SK-MEL-5 (cell line): ENCODE measurements at places on chromosomes 6 and 20.
A peak's percentile ranks its signal among the peaks of the same experiment; 100 is the strongest.

DNA sequence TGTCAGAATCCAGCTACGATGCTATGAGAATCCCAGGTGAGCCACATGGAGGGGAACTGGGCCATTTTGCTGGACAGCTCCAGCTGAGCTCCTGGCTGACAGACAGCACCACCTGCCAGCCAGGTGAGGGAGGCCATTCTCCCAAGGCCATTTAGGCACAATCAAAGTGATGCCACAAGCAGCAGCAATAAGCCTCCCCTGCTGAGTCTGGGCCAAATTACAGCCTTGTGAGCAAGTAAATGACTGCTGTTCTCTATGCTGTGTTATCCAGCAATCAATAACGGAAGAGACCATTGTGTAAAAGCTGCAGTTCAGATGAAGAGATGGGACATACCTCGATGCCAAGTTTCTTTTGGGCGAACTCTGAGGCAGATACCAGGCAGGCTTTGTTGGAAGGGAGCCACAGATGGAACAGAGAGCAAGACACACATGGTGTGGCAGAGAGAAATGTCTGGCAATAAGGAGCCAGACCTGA lies 14.0 kb upstream of the SCGN start:
- DNase-seq, result no peak

- DNase-seq, result no peak
These were observed 88.3 kb downstream of the DLGAP4 start for GRCh38 chr20:36394340-36394965.

DNA sequence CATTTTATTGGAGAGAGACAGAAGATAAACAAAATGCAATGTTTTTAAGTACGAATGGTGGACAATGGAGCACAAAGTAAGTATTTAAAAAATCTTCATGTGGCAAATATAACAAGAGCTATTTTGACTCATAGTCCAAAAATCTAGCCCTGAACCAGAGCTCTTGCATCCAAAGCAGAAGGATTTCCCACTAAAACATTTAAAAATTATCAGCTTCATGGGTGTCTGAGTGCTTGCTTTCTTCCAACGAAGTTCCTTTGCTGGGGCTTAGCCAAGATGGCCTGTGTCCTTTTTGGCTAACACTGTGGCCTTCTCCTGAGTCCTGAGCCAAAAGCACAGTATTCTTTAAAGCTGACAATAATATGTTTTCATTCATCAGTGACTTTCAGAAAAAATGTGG lies 161.7 kb downstream of the RIMS1 start:
- no peak for DNase-seq

DNA sequence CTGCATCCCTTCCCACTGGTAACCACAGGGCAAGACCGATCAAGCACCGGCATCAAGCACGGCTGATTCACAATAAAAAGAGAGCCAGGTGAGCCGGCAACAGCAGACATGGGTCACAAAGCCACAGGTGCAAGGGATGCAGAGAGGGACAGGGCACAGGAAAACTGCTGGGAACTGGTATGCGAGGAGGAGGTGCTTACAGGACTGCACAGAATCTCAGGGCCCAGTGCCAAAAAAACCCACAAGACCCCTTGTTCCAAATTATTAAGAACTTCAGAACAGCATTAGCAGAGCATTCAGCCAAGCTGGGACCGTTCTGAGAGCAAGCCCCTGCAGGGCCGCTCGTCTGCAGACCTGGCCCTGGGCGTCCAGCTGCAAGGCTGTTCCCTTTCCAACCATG lies 35.4 kb downstream of the BFSP1 start:
- no peak for DNase-seq

DNA sequence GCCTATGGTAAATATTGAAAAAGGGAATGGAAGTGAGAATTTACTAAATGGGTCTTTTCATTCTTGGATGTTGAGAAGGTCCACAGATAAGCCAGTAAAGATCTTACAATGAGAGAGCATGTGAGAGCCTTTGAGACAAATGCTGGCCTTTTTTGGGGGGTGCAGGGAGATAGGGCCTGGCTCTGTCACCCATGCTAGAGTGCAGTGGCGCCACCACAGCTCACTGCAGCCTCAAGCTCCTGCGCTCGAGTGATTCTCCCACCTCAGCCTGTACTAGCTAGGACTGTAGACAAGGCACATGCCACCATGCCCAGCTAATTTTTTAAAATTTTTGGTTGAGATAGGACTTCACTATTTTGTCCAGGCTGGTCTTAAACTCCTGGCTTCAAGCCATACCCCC lies 63.2 kb upstream of the TMEM181 start:
- DNase-seq, result peak; percentile 26

DNA sequence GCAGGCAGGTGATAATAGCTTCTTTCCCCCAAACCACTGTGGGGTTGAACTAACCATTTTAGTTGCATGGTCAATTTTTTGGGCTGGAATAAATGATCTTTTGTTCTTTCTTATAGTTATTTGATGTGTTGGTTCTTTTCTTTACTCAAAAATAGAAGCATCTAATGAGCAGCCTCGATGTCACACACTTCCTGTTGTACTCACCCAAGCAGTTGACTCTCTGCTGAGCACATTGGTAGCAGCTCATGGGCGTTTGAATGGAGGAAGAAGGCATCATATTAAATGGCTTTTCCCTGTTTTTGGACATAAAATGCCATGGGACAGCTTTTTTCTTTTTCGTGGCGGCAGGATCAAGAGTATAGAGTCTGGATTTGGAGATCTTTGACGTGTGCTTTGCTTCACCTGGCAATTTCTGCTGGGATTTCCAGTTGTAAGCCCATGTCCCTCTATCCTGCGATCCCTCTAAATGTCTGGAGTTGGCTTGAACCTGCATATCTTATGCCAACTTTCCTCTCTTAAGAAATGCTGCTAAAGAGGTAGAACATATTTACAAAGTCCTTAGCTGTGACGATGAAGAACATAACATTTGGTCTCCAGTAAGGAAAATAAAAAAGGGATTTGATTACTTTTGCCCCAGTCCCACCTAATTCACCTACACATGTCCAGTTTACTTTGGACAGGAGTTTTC lies 268.3 kb downstream of the PRL start:
- no peak for DNase-seq

GRCh38 chr6:83265384-83265783 lies 72.2 kb downstream of the RWDD2A start:
- no peak for DNase-seq

- no peak for DNase-seq
These were observed 27.2 kb upstream of the EFHC1 start for GRCh38 chr6:52392944-52393343.

GRCh38 chr20:61855286-61855685 lies 210.4 kb downstream of the TAF4 start:
- DNase-seq, result no peak

- DNase-seq, result peak; percentile 71
These were observed 496.0 kb upstream of the MARCKS start for GRCh38 chr6:113361014-113361645.

DNA sequence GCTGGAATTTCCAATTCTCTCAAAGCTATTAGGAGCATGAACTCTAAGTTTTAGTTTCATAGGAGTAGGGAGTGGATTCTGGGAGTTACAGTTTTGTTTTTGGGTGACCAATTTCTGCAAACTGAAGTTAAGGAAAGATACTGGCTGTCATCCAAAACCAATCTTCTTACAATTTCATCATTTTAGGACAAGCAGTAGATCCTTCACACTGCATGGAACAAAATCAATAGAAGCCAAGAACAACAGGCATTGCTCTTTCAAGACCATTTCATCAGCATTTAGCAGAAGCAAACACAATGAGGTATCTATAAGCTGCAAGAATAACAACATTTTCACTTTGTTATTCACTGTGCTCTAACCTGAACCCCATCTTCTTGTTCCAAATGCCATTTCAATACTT lies 173.0 kb downstream of the GMDS start:
- DNase-seq, result peak; percentile 10

- DNase-seq, result no peak
These were observed 10.2 kb downstream of the TRIM10 start for GRCh38 chr6:30150671-30151395.

- no peak for DNase-seq
These were observed 59.9 kb downstream of the KAT14 start for GRCh38 chr20:18197382-18198070.

DNA sequence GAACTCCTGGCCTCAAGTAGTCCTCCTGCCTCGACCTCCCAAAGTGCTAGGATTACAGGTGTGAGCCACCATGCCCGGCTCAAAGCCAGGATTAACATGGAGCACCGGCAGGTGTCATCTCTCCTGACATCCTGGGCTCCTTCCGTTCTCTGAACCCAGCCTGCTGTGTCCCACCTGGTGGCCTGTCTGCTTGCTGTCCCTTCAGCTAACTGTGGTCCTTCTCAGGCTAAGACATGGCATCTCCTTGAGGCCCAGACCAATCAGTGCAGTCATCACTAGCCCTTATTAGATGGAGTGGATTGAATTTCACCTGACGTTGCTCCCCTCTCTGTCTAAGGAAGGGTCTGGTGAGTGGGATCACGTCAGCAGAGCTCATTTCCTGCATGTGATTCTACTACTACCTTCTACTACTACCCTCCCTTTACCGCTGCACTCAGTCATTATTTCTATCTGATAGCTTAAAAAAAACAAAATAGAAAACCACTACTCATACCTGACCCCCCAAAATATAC lies 28.0 kb upstream of the SYNJ2 start:
- DNase-seq, result no peak

- no peak for DNase-seq
These were observed 11.5 kb upstream of the BTBD9 start for GRCh38 chr6:38651121-38651784.

- no peak for DNase-seq
These were observed 228.8 kb upstream of the FAM83B start for GRCh38 chr6:54617730-54618129.

DNA sequence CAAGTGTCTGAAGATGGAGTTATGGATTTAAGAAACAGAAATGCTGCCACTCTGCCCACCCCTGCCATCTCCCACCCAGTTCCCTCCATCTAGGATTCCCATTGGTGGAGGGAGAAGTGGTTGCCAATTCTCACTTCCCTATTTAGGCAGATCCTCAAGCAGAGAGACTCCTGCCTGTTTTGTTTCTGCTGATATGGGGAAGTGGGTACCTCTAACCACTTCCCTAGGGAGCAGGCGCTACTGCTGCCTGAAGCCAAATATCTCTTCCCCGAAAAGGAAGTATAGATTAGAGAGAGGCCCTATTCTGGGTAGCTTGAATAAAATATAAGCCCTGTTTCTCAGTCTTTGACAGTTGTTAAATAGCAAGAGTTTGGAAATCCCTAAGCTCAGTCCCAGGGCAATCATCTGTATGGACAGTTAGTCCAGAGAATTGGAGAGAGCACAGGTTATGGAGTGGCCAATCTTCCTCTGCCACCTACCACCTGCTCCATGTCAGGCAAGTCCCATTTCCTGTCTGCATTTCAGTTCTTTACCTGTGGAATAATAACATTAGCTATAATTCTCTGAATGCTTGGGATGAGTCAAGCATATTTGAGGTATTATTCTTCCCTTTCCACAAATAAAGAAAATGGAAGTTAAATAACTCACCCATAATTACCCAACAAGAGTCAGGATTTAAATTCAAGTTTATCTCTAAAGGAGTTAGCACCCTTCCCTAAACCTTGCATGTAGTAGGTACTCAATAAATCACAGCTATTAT lies 2.6 kb upstream of the ADGB start:
- no peak for DNase-seq

DNA sequence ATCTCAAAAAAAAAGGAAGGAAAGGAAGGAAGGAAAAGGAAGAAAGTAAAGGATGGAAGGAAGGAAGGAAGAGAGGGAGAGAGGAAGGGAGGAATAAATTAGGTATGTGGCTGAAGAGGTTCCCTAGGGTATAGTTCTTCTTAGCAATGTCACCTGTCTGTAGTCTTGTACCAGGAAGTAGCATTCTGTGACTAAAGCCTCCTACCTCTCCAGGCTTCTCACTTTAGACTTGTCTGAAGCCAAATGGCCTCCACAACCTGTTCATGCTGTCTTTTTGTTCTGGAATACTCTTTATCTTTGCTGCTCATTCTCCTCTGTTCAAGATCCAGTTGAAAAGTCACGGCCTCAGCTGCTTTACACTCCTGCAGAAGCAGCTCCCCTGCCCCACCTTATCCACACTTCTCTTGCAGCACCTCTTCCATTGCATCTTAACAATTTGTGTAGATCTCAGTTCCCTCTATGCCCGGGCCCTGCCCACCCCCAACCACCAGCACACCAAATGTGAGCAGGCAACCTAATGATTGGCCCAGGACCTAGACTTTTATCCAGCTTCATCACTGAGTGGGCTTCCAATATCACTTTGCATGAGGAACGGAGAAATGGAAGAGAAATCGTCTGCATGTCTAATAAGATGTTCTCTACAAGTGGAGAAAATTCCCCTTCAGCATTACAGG lies 19.1 kb downstream of the GCNT2 start:
- no peak for DNase-seq

- DNase-seq, result peak; percentile 13
These were observed 19.7 kb downstream of the RBL1 start for GRCh38 chr20:37075932-37076685.

DNA sequence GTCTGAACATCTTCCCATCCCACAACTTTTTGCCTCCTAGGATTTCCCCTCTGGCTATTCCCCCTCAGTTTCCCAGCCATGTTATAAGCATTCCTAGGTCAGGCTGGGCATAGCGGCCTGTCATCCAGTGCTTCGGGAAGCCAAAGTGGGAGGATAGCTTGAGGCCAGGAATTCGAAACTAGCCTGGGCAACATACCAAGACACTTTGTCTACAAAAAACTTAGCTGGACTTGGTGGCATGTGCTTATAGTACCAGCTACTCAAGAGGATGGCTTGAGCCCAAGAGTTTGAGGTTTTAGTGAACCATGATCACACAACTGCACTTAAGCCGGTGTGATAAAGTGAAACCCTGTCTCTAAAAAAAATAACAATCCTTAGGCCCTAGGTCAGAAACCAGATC lies 447.4 kb downstream of the KIF16B start:
- DNase-seq, result no peak

DNA sequence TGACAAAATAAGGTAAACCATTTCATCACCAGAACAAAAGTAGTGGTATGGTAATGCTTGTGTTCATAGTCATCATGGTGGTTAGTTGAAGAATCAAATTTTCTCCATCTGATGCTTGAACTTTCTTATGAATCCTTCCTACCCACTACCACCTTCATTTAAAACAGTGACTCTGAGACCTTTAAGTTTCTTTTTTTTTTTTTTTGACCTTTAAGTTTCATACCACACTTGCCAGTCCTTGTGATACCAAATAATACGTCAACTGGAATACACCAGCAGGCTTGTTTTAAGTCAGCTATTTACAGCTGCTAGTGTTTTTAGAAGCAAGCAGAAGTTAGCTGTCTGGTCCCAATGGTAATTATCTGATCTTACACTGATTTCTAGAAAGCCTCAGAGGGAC lies 413.4 kb upstream of the SOX4 start:
- DNase-seq, result peak; percentile 76

DNA sequence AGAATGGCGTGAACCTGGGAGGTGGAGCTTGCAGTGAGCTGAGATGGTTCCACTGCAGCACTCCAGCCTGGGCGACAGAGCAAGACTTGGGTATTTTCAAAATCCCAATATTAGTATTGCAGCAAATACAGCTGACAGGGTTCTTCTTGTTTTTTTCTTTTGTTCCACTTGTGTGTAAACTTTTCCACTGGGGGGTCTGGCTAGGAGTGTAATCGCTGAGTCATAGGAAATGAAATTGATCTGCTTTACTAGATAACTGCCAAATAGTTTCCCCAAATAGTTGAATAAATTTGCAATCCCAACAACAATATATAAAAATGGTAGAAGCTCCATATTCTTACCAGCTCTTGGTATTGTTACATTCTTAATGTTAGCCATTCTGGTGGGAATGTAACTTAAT lies 526.0 kb upstream of the SOX4 start:
- no peak for DNase-seq

GRCh38 chr6:165988757-165989456 lies 178.7 kb downstream of the TBXT start:
- no peak for DNase-seq
